B cell (primary cell): ENCODE measurements at places on chromosomes 3 and 15. TPM values are rescaled to one million over a fixed set of nuclear protein-coding genes. Genes with fewer than 3 reads are reported as not detected.

DNA sequence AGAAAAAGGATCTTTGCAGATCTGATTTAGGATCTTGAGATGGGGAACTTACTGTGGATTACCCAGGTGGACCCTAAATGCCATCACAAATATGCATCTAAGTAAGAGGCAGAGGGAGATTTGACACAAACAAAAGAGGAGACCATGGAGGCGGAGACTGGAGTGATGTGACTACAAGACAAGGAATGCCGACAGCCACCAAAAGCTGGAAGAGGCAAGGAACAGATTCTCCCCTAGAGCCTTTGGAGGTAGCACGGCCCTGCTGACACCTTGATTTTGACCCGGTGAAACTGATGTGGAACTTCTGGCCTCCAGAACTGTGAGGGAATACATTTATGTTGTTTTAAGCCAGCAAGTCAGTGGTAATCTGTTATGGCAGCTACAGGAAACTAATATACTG, 44.0 kb downstream of the GASK1A start:
- no peak for DNase-seq

- no peak for DNase-seq
Measured at GRCh38 chr3:71917545-71917944, 132.6 kb upstream of the PROK2 start.

DNA sequence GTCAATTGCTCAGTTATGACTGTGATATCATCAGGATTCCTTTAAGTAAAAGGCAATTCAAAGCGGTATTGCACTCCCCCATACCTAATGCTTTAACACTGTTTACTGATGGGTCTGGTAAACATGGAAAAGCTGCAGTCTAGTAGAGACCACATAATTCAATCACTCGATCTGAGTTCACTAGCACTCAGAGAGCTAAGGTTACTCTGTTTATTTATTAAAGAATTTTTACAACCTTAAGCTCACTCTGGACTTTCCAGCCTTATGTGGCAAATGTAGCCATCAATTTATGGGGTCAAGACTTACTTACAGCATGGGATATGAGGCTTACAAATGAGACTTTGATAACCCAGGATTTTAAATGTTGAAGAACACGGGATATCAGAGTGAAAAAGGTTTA, 18.4 kb upstream of the CCR2 start:
- DNase-seq: no peak

DNA sequence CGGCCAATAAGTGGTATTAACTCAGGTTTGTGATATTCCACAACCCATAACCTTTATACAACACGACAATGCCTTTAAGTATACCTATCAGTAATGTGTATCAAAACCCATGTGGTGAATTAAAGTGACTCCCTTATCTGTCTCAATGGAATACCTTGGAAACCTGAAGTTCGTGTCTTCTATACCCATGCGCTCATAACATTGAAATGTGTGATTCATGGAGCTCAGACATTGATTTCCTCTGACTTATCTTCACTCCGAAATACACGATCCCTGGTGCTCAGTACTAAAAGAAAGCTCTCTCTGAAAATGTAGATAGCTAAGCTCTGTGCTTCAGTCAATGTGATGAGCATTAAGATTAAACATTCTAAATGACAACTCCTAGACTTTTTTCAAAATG, 140.3 kb downstream of the TBC1D5 start:
- no peak for DNase-seq

DNA sequence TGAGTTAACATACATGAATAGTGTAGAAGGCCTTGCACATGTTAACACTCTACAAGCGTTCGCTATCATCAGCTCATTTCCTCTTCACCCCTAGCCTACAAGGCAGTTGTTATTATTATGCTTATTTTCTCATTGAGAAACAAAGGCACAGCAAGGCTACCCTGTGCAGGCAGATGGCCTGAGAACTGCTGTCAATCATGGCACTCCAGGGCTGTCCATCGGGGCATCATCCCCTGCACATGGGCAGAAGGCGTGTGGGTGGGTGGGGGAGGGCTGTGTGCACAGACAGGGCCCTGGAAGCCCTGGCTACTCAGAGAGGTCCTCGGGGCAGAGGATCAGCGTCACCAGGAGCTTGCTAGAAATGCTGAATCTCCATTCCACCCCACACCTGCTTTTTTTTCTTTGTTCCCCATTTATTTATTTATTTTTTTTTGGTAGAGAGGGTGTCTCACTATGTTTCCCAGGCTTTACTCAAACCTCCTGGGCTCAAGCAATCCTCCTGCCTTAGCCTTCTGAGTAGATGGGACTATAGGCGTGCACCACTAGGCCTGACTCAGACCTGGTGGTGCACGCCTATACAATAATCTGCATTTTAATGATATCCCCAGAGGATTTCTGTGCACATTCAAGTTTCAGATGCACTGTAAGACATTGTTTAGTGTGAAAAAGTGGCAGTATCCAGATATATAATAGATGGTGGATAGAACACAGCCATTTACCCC, 9.6 kb upstream of the ZXDC start:
- DNase-seq: no peak

The SAMMSON gene
- not detected in 2 replicates for total RNA-seq

DNA sequence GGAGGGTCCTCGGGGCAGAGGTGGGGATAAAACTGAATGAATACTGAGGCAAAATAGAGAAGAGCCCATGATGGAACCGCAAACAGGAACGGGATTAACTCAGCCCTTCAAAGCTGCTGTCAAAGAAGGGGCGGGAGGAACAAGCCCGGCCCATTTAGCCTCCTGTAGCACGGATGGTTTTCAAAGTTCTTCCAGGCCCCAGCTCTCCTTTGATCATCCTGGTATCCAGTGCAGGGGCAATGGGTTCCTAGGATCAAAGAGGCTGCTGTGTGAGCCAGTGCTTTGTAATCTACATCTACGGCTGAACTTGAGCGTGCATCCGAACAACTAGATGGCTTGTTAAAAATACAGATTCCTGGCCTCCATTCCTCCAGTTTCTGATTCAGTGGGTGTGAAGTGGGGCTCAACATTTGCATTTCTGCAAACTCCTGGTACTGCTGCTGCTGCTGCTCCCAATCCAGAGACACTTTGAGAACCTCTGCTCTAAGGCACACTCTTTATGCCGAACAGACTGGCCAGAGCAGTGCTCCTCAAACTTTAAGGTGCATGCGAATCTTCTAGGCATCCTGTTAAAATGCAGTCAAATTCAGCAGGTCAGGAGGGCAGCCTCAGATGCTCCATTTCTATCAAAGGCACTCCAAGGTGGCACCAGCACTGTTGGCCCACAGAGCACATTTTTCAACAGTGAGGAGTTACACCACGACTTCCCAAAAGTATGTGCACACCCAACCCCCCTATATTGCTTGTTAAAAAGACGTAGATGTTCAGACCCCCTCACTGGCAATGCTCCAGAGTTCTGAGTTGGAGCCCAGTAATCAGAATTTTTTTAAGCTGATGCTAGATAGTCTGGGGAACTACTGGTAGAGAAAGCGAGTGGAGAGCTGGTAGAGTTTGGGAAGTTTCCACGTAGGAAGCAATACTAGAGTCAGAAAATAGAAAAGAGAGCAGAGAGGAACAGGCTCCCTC, 5.6 kb downstream of the GALNT15 start:
- no peak for DNase-seq

The SV2B gene
- total RNA-seq: 0.24 TPM in 1 of 2 replicates, not detected in the other

DNA sequence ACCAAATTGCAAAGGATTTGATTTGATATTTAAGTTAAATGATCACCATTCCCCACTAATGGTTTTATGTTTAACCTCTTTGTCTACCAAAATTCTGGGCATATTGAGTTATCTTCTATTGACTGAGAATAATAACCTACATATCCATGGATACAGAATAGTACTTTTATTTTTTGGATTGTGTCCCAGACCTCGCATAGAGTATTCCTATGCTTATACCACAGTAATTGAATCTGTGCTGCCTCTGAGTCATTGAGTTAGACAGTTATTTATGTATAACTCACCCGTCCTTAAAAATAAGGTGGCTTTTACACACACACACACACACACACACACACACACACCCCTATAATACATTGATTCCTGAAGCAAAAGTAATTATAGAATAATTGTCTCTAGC, 690.1 kb upstream of the BCHE start:
- DNase-seq: no peak

- peak; percentile 94 for DNase-seq
Measured at GRCh38 chr15:26082221-26083109, 219.3 kb upstream of the ATP10A start.

DNA sequence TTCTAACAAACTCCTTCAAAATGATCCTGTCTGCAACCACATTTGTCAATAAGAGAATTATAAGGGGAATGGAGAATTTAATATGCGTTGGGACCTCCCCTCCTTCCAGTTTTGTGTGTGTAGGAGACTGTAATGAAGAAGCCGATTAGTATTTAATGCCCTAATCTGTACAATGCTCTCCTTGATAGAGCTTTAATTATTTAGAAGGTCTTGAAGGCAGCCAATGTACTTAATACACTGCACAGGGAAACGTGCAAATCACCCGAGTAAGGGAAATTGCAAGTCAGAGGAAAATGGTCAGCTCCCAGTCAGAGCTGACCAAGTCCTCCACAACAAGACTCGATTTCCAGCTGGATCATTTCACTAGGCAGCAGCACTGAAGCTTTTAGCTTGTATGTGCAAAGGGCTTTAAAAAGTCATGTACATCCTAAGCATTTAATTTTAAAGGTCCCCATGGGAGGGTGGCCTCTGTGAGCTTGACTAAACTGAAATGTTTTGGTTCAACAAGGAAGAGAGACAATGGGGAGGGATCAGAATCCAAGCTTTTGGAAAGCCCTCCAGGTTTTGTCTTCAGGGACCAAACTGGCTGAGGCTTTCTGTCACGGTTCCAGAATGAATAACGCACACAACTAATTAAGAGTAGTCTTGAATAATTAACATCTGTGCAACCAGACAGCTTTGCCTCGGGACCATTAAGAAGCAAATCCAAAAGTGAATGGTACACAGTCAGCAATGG, 159.8 kb upstream of the MITF start:
- no peak for DNase-seq

The XRN1 gene
- total RNA-seq: 78.6 and 91.8 TPM in 2 replicates

The GOLGA8H gene
- total RNA-seq: 0.19 TPM in 1 of 2 replicates, not detected in the other

DNA sequence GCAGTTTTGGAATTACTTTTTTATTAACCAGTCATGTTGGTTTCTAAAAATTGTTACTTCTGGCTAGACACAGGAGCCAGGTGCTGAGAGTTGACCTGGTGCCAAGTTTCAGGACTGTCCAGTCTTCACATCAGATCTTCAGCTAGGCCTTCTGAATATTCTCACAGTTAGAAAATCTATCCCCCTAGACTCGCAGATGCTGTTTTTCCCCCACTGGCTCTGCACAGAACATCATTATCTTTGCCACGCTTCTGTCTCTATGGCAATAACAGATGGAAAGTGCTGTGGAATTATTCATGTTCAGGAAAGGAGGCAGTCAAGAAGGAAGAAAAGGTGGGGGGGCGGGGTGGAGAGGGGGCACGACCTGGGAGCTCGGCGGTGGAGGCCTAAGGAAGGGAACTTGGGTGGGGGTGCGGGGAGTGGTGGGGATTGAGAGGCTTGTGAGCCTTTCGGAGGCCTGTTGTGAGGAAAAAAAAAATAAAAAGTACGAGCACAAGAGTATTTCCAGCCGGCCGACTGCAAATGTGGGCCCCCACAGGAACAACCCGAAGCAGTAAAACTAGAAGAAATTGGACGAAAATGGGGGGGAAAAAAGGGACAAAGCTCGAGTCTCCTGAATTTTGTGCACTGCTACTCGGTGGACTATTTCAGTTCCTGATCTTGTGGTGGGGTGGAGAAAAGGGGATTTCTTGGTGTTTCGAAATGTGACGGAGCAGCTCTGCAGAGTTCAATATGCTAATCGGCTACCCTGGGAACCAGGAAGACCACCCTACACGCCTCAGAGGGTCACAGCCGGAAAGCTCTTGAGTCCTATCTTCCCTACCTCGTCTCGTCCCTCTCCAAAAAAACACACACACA, 1.5 kb upstream of the SKIL start:
- DNase-seq: peak; percentile 89

- no peak for DNase-seq
Measured at GRCh38 chr3:53211706-53212702, 43.8 kb downstream of the TKT start.

The DNASE1L3 gene
- total RNA-seq: 0.39 and 1.1 TPM in 2 replicates

DNA sequence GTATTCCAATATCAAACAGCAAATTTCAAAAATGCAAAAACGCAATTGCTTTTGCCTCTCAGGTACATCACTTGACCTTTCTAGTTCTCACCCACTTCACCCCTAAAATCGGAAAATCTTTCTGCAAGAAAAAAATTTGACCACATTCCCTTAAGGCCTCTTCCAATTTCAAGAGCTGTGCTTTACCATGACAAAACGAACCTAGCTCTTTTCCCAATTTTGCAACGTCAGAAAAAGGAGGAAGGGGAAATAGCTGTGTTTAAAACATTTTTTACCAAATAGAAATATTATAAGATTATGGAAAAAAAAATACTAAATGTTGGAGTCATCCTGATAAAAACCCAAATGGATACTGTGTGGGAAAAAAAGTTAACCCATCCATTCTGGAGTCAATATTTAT, 1.1 kb upstream of the NR2C2 start:
- no peak for DNase-seq

- DNase-seq: no peak
Measured at GRCh38 chr3:64783200-64783599, 95.4 kb upstream of the ADAMTS9 start.

DNA sequence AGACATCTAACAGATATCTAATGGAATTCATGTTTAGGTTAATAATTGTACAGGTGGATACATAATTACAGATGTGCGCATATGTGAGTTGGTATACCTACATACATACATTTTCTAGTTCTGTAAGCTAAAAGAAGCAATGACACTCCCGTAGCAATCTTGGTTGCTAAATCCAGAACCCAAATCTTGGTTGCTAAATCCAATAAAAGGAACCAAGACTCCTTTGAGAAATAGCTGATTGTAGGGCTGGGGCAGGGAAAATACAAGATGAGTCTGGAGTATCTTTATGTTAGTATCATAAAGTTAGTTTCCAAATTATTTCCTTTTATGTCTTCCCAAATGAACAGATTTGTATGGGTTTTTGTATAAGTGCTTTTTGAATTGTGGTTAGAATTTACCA, 135.2 kb downstream of the TMCC1 start:
- DNase-seq: no peak

The CACNA1D gene
- 0.07 TPM in 1 of 2 replicates, not detected in the other for total RNA-seq

The PIGZ gene
- total RNA-seq: 3.9 TPM in 2 replicates

DNA sequence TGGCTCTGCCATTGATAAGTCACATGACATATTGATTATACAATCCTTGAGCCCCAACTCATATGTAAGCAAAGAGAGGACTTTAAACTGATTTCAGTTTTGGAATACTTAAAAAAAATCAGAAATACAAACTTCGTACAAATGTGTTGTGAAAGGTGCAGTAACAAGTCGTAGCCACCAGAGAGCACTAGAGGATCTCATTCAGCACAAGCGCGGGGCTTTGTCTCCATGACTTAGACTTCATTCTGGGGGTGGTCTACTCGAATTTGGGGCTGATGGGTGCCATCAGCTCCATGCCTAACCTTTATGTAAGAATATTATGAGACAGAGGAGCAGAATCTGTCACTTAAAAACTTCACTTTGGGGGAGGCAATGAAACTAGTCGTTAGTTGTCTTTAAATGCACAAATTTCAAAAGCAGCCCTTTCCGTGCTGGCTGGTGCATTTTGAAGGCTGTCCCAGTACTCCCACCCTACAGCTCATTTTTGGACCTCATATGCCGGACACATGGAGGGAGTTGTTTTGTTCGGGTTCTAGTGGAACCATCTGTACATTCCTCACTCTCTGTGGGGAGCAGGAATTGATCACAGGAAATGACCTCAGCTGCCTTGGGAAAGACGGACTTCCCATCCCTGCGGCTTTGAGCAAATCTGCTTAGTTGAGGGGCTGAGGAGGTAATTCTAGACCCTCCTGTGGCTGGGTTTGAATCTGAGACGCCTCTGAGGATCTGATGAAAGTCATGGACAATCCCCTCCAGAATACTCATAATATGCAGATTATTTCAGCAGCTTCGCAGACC, 27.5 kb upstream of the MASP1 start:
- peak; percentile 69 for DNase-seq

GRCh38 chr15:98017150-98017964, 56.9 kb downstream of the ARRDC4 start:
- DNase-seq: no peak

The LMLN gene
- 5.5 and 6.7 TPM in 2 replicates for total RNA-seq
